Stimulated activated CD4-positive, alpha-beta T cell treated with anti-CD3 and anti-CD28 coated beads, TNF-alpha, amount 100 ng/mL, for 24 hours (primary cell): ENCODE measurements at places on chromosomes 13 and 19.
A peak's percentile ranks its signal among the peaks of the same experiment; 100 is the strongest.

DNA sequence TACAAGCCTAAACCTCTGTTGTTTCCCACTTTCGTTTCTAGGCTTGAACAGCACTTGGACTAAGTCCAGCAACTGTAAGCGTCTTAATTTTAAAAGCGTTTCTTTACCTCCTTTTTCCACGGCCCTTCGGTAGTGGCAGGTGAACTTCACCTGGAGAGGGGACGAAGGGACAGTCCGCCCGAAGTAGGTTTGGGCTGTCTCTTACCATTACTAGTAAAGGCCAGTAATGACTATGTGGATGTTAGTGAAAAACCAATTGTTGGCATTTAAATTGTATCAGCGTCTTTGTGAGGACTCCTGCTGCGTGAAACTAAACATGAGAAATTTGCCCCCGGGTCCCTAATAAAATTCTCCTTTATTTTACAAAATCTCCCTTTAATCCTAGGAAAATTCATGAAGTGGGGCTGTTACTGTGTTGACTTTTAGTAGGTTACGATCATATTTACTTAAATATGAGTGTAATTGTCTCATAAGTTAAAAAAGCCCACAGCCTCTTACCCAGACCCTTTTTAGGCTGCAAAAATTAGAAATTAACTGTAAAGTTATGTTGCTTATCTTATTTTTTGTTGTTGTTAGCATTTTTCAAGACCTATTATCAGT is 983 bp downstream of the ITM2B start:
- no peak for DNase-seq

- no peak for DNase-seq
These were observed 1647.6 kb upstream of the SPRY2 start for GRCh38 chr13:81988567-81988966.

- no peak for DNase-seq
These were observed 3.2 kb upstream of the MYCBP2 start for GRCh38 chr13:77329911-77330584.

- no peak for DNase-seq
These were observed at the start of gene EPS8L1 for GRCh38 chr19:55075371-55075998. EPS8L1 (plus strand) TSS chr19:55075869; CDS start chr19:55076445, 576 bp downstream.

GRCh38 chr19:13396250-13397080 is 109.8 kb downstream of the CACNA1A start:
- peak; percentile 5 for DNase-seq

GRCh38 chr13:85141401-85141800 is 657.8 kb downstream of the SLITRK6 start:
- no peak for DNase-seq

DNA sequence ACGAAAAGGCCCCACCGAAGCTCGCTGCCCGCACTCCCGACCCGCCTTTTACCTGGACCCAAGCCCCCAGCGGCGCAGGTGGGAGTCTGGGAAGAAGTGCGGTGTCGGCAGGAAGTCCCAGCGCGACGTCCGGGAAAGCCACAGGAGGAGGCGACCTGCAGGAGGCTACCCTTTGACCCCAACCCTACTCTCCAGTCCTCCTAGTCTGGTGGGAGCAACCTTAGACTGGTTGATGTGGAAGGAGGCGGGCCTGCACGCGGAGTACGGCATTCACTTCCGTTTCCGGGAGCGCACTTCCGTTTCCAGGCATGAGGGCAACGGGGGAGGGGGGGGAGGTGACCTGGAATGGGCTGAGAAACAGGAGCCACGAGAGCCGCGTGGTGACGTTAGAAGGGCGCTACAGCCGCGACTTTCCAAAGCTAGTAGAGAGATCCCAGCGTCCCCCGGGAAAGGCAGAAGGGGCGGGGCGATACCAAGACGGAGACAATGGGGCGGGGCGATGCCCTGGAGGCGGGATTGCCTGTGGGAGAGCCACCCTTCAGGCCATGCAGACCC is 28.5 kb downstream of the ZNF266 start:
- DNase-seq: peak; percentile 65

DNA sequence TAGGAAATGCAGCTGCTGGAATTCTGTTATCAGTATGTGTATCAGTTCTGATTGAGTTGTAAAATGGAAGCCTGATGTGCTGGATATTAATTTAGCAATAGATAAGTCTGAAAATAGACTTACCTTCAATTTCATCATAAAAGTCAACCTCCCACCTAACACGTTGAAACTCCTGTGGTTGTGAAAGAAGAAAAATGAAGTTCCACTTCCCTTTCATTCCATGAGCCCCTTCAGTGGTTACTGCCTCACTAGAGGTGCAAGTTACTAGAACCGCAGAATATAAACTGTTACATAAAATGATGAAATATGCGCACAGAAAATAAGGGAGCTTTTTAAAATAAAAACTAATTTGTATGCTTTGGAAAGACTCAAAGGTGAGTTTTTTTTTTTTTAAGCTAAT is 249.2 kb downstream of the SHISA2 start:
- no peak for DNase-seq

GRCh38 chr13:41017159-41017558 is 2.0 kb downstream of the ELF1 start:
- no peak for DNase-seq

DNA sequence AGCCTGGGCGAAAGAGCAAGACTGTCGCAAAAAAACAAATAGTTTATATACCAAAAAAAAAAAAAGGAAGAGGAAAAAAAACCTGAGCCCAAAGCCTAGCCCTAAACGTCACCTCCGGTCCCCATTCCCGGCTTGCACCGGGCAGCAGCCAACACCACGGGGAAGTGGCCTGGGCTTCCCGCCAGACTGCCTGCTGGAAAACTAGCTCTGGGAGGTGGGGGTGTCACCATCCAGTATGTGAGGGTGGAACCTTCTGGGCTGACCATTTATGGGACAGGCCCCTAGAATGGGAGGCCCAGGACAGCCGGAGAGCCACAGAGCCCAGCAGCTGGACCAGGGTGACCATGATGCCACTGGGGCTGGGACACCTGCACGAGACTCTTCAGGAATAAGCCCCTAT is 37.3 kb downstream of the IL12RB1 start:
- DNase-seq: no peak

GRCh38 chr19:57103573-57104277 is 16.1 kb upstream of the USP29 start:
- peak; percentile 40 for DNase-seq

- no peak for DNase-seq
These were observed 24.8 kb upstream of the NAXD start for GRCh38 chr13:110590577-110590976.

GRCh38 chr13:104701591-104701990 is 1635.4 kb upstream of the SLC10A2 start:
- no peak for DNase-seq

GRCh38 chr19:10815969-10816644 is 19.9 kb downstream of the TMED1 start:
- DNase-seq: no peak

- DNase-seq: no peak
These were observed 1.2 kb downstream of the ZNF347 start for GRCh38 chr19:53157626-53158025.

GRCh38 chr13:53408847-53409568 is 380.4 kb downstream of the OLFM4 start:
- DNase-seq: no peak
